ENCODE measurements at places on chromosomes 2 and 18.

DNA sequence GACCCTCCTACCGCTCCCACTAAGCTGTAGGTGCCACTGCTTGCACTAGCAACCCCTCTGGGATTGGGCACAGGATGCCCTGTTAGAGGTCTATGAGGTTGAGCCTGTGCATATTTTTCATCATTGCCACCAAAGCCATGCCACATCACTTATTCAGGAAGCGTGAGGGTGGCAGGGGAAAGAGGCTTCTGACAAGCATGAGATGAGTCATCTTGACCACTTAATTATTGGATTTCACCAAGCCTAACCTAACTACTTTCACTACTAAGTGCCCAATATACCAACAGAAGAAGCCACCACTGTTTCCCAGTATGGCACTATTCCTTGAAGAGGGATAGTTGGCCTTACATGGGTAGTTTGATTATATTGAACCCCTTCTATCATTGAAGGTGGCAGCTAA, 181.3 kb upstream of the EPHA4 start:
- DNase-seq = no peak

DNA sequence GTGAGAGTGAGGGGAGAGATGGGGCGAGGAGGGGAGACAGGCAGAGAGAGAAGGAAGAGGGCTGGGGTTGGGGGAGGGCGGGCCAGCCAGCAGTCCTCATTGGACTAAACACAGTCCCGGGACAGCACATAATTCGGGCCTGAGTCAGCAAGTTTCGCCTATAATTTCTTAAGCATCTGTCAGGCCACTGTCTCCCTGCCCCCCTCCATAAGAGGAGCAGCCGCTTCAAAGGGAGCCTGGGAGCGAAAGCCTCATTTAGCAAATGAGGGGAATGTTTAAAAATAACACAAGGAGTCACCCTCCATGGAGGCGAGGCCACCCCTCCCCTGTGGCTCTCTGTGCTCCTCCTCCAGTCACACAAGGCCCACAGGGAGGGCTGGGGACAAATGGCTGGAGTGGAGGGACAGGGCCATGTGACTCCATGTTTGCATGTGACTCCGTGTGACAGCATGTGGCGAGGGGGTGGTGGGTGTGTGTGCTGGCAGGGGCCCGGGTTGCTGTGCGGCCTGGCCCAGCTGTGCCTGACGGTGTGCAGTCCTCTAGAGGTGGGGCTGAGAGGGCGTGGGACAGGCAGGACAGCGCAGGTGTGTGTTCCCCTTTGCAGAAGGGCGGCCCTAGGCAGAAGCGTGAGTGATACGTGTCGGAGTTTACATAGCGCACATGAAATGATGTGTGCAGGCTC, 162.4 kb downstream of the CELF4 start:
- DNase-seq = peak; percentile 80

DNA sequence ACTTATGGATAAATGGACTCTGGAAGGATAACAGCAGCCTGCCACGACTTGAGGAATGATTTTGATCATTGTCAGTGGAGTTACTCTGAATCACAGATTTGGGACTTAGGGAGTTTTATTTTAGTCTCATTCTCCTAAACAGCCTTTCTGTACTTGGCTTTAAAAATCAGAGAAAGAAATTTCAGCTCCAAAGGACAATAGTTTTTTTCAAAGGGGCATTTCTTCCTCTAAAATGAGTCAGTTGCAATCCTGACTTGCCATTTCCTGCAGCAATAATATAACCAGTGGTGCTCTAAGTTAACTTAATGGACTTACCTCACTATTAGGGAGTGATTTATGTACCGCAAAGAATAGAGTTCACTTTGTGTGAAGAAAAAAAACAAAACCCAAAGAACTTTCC, 35.1 kb upstream of the MTX2 start:
- no peak for DNase-seq

- DNase-seq = no peak
These were observed 94.2 kb downstream of the POLR1A start for GRCh38 chr2:86011449-86011941.

- no peak for DNase-seq
These were observed 84.0 kb downstream of the SMAD2 start for GRCh38 chr18:47846431-47846830.

DNA sequence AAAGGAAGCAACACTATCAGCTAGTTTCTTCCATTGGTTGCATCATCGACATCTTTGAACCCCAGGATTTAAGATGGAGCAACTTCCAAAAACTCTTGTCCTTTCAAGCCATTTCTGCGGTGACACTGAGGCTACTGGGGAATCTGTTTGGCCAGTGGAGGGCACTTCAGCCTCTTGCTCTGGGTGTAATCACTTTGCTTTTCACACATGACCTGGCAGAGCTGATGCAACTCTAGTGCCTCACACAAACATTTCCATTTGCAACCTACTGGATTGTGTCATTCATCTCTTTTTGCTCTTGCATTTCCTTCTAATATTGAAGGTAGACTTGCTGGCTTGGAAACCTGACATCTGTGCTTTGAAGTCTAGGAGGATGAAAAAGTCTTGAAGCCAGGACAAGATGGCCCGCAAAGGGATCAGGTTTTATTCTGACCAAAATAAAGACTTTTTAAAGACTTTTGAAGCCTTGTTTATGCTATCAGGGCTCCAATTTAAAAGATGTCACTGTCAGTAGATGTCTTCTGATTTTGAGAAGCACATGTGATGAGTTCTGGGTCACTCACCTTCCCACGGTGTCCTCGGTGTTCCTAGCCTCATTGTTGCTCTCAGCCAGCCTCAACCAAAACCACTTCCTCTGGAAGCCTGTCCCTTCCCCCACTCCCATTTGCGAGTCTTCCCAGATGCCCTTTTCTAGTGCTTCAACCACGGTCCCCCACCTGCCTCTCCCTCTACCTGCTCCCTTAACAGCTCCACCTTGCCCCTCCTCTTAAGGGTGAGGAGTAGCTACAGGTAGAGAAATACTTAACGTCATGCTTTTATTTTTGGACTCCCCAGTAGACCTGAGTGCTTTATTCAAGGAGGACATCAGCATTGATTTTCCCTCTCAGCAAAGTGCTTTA, 69.7 kb upstream of the KCNE4 start:
- no peak for DNase-seq

- DNase-seq = no peak
These were observed 107.1 kb downstream of the TWIST2 start for GRCh38 chr2:238954841-238955591.

- peak; percentile 19 for DNase-seq
These were observed 57.6 kb downstream of the CRIM1 start for GRCh38 chr2:36413218-36413617.

GRCh38 chr18:47490882-47491281, 239.4 kb upstream of the SKOR2 start:
- DNase-seq = no peak

GRCh38 chr18:51370996-51371395, 173.5 kb upstream of the MEX3C start:
- no peak for DNase-seq

DNA sequence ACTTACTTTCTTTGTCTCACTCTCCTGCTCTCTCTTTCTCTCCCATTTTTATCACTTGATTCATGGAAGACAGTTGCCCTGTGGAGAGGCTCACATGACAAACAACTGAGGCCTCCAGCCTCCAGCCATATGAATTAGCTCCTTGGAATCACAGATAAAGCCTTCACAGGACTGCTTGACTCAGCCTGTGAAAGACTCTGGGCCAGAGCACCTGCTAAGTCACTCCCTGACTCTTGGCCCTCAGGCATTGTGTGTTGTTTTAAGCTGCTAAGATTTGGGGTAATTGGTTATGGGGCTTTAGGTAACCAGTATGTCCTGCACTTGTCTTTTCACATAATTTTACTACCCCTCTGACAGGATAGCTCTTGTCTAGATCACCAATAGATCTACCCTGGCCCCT, 334.9 kb downstream of the SOX11 start:
- DNase-seq = no peak

GRCh38 chr2:131055169-131056065, 37.8 kb downstream of the FAM168B start:
- peak; percentile 83 for DNase-seq

GRCh38 chr2:40419364-40419762, 32.5 kb downstream of the SLC8A1 start:
- DNase-seq = no peak

- no peak for DNase-seq
These were observed 17.5 kb downstream of the POLR1A start for GRCh38 chr2:86087936-86088850.

- DNase-seq = peak; percentile 22
These were observed 480 bp downstream of the DSEL start for GRCh38 chr18:67515942-67516538.

GRCh38 chr2:173982918-173983317, 17.7 kb upstream of the SP3 start:
- no peak for DNase-seq

- DNase-seq = no peak
These were observed 1127.1 kb upstream of the DDX18 start for GRCh38 chr2:116687371-116687770.

DNA sequence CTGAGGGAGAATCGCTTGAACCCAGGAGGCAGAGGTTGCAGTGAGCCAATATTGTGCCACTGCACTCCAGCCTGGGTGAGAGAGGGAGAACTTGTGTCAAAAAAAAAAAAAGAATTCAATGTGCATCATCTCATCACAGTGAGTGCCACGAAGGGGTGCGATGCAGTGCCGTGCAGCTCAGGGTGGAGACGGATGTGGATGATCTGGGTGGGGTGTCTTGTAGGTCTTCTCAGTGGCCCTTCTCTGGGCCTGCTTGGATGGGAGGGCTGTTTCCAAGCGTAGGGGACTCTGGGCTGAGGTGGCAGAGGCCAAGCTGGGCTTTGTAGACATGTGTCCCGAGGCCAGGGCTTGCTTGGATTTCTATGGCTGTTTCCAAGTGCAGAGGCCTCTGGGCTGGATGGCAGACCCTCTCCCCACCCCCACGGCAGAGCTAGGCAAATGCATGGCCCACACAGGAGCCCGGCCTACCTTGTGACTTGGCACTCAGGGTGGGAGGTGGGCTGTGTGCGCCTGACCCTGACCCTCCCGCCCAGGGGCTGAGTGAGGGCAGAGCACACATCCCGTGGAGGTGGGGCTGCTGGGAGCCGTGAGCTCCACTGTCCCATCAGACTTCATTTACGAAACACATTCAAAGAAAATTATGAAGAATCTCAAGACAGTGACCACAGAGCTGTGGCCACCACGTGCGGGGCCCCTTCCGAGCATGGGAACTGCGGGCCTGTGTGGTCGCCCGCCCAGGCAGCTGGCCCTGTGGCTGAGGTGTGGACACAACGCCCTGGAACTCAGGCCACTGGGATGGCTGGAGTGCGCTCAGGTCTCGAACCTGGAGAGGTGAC, 76.4 kb downstream of the ASB1 start:
- DNase-seq = no peak

DNA sequence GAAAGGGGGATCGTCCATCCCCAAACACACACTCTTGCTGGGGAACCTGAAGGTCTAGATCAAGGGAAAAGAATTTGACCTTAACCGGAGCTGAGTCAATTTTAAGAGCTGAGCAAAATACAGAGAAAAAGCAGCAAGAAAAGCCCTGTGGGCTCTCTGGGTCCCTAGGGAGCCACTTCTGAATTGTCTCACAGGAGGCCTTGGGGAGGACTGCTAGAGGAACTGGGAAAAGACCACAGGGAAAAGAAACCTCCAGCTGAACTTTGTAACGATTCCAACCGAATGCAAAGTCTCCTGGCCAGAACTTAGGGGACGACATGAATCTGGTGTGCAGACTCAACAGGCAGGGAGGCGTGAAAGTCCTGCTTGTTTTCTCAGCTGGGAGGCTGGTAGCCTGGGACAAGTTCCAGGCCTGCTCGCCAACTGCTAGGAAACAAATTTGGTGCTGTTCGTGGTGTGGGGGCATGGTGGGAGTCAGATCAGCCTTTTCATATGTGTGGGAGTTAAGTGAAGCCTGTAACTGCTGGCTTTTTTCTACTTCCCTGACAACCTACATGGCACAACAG, 644.6 kb upstream of the CNTNAP5 start:
- no peak for DNase-seq

- no peak for DNase-seq
These were observed 490.6 kb upstream of the HS6ST1 start for GRCh38 chr2:128809259-128809636.

Data from BJ (cell line).